ENCODE measurements at places on chromosomes 3 and 15. TPM values are rescaled to one million over a fixed set of nuclear protein-coding genes. Genes with fewer than 3 reads are reported as not detected.

GRCh38 chr3:119643528-119643927 lies 16.9 kb downstream of the POPDC2 start:
- no peak for DNase-seq

DNA sequence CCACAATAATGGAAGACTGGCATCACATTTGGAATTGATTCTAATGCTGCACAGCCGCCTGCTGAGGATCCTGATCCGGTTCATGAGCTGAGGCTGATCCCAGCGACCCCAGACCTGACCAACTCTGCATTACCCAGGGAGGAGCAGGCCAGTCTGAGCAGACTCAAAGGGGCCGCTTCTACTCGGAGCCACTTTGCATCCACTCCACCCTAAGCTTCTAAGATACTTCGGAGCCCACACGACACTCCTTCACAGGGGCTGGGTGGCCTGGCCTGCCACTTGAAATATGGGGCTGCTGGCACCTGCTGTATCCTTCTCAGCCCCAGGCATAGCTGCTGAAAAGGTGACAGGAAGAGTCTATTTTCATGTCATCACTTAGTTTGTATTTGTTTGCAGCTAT lies 33.2 kb upstream of the NSMCE3 start:
- no peak for DNase-seq

- no peak for DNase-seq
Measured at GRCh38 chr3:97821287-97821773, 481 bp upstream of the CRYBG3 start.

DNA sequence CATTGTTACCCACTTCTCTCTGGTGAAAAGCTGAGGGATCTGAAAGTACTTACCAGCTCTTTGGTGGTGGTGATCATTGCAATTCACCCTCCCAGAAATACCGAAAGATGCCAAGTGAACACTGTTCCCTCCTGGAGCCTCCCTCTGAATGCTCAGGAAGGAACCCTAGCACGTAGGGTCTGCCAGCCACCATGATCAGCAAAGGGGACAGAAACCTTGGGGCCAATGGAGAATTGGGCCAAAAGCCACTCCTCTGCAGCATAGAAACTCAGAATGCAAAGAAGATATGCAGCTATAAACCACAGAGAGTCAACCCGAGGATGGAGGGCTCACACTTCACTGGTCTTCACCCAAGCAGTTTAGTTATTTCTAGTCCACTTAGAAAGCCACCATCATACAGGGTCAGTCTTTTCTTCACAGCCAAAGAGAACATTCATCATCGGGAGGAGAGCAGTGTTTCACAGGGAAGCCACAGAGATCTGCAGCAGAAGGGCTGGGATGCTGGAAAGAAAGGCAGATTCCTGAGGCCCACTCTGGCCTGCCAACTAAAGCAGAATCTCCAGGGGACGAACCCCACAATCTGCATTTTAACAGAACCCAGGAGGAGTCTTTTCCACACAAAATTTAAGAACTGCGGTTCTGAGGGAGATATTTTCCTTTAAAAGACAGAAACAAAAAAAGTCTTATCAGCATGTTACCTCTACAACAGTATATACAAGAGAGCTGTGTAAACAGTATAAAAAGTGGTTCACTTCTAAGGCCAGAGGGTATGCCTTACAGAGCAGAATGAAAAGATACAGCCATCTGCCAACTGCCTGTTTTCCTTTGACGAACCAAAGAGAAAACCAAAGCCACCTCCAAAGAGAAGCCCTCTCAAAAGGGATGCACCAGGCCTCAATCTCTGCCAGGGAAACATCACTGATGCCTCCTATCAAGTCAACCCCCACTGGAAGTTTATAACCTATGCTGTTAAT lies 11.3 kb downstream of the TBC1D2B start:
- DNase-seq = no peak

GRCh38 chr3:103950676-103951075 lies 1416.0 kb upstream of the ALCAM start:
- DNase-seq = no peak

DNA sequence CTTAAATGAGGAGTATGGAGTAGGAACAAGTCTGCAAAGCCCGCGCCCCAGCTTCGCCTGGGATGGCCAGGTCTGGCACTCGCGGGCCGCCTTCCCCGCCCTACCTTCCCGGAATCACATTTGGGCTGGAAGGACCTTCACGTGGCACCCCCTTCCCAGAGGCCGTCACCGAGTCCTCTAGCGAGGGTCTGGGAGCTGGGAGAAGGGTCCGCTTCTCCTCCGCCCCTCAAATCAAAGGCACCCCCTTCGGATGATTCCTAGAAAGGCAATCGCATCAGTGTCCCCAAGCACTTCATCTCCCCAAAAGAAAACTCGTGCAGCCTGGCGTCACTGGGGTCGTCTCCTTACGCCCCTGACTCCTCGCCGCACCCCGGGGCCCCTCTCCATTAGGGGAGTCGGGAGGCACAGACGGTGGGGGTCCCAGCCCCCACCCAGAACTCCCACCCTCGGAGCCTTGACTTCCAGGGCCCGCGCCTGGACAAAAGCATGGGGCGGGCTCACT lies 380 bp downstream of the MYLK start:
- peak; percentile 8 for DNase-seq

GOLGA8H gene
- 0.43 TPM for polyA plus RNA-seq

CLDN18 gene
- polyA plus RNA-seq = 0.35 TPM

PLA2G4E gene
- 1.6 TPM for polyA plus RNA-seq

ACTR8 gene
- 29.8 TPM for polyA plus RNA-seq
